ENCODE measurements at places on chromosomes 11 and 22. TPM values are rescaled to one million over a fixed set of nuclear protein-coding genes. Genes with fewer than 3 reads are reported as not detected.

- peak; percentile 89 for DNase-seq
Measured at GRCh38 chr11:11731311-11732083, 109.7 kb upstream of the GALNT18 start.

DNA sequence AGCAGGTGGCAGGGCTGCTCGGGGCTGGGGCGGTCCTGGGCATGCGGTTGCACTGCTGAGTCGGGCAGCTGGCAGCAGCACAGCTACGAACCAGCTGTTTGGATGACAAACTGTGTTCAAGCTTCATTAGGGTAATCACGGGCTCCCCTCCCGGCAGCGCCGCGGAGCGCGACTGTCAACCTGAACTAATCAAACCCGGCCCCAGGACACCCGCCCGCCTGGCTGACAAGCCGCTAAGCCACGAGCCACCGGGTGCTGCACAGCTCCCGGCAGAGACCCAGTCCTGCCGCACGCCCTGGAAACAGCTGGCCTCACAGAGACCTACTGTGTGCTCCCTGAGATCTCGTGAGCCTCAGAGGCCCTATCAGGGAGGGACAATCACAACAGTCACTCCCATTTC lies 60.6 kb upstream of the TCF20 start:
- no peak for DNase-seq

- DNase-seq: no peak
Measured at GRCh38 chr11:119531623-119532022, 108.7 kb upstream of the THY1 start.

DNA sequence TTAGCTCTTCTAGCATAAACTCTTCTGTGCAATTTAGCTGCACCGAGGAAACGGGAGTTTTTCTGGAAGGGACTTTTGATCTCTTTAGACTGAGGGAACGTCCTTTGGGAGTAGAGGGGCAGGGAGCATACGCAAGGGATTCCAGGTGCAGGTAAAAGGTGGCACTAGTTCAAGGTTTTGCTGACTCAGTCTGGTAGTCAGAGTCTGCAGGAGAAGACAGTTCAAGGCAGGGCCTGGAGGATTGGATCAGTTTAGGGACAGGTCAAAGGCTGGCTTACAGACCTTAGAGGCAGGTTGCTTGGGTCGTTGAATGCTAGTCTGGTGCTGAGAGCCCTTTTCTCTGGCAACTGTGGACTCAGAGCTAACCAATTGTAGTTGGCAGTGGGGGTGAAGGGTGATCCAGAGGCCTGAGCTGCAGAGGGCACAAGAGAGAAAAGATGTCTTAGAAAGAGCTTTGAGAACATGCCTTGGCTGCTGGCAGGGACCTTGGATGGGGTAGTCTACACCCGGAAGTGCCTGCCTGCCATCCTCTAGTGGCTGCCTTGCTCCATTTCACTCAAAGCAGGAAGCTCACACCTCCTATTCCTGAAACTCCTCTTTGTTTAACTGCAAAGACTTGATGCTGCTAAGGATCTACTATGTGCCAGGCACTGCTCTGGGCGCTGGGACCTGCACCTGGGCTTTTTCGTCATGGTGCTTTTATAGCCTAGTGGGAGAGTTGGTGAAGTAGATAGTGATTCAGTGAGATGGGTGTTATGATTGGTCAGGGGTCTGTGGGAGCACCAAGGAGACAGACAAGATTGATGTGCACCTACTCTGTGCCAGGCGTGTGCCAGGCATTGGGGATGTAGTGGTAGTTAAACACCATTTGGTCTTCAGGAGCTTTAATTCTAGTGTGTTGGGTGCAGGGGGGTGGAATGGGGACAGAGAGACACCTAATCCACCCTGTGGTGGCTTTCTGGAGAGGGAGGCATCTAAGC lies 17.1 kb downstream of the MIAT start:
- DNase-seq: no peak

DNA sequence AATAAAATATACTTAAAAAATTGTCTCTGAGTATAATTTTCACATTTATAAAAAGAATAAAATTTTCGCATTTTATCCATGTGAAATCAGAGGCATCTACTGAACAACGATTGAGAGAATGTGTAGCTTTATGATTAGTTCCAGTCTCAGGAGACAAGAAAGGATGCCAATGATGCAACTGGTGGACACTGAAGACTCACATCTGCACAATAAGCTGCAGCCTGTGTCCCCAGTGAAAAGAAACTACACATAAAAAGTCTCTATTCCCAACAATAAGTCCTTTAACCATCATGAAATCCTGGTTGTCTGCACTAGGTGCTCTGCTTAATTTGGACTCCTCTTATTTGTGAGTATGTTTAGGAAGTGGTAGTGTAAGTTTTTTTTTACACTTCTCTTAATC lies 22.0 kb downstream of the OR5AS1 start:
- DNase-seq: no peak

DNA sequence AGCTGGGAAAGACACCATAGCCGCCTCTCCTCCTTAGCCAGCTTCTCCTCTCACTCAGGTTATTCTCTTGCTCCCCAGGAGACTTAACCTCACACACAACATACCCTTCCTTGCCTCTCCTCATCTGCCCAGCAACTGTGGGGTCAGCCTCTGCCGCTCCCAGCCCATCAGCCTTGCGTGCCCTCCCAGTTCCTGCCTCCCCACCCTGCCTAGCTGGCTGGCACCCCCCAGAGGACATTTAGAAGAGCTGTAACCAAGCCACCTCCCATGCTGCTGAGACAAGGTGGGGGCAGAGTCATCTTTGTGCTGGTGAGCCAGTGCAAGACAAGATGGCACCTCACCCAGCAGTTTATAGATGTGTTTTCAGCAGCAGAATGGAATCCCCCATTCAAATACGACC lies 38.2 kb downstream of the TOM1 start:
- DNase-seq: no peak

DNA sequence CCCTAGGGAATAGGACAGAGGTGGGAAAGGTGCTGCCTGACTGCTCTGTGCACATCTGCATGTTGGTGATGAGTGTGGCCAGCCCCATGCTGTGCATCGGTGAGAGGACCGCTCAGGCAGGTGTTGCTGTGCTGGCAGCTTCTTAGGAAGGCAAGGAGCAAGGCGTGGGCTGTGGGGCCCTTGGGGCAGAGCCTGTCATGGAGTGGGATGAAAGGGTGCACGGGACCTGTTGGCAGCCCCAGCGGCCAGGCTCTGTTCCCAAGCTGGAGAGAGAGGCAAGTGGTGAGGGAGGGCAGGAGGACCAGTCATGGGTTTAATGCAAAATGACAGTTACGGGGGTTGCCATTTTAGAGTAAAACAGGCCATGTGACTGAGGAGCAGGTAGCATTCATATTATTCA lies 78.3 kb downstream of the ZBTB16 start:
- DNase-seq: no peak

GRCh38 chr11:117417342-117417741 lies 89.7 kb downstream of the CEP164 start:
- no peak for DNase-seq

- peak; percentile 49 for DNase-seq
Measured at GRCh38 chr22:26756675-26757293, 99.4 kb downstream of the MIAT start.

DNA sequence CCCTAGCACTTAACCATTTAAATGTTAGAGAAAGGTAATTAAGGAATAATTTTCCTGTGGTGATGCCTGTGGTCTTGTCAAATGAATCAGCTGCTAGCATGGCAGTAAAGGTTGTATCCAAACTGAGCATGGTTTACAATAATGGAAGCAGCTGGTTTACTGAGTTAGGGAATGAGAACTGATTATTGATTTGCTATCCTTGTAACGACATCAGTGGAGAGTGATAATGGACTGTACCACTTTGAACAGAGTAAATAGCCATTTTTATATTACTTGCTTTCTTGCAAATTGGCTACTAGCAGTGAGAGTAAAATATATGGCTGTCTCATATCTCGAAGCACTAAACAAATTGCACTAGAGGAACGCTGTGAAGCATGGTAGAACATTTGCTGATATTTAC lies 589.0 kb upstream of the ANO5 start:
- DNase-seq: no peak

DNA sequence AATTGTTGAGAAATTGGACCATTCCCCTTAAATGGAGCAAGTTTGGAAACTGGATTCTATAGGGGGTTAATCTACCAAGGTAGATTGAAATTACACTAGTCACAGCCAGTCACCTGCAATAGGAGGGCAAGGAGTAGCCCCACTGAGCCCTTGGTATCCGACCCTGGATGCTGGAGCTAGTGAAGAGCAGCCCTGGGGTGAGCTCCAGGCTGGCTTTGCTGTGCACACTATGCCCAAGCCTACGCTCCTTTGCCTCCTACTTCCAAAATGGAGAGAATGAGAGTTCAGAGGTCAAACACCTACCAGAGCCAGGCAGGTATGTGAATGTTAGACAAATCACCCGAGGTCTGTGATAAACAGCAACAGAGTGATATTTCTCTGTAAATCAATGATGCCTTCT lies 23.7 kb downstream of the SNU13 start:
- no peak for DNase-seq

GRCh38 chr11:104918113-104918824 lies 20.0 kb upstream of the CASP12 start:
- peak; percentile 72 for DNase-seq

DNA sequence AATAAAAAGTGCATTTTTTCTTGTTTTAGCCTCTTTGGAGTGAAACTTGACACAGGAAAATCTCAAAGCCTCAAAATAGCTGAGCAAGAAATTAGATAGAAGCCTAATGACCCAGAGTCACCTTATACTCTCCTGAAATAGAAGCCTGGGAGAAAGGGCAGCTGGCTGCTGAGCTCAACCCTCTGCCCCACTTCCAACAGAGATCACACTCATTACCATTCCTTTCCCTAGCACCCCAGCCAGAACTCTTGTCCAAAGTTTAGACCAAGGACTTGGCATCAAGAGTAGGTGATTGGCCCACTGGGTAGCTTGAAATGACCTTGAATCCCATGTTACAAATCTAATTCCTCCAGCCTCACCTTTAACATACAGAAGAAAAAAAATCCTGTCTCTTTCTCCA lies 62.7 kb upstream of the AMOTL1 start:
- no peak for DNase-seq

The RFPL3 gene
- not detected for total RNA-seq

The SLC22A12 gene
- not detected for total RNA-seq

The NPAT gene
- 27.8 TPM for total RNA-seq

The OR52I1 gene
- not detected for total RNA-seq

The NXPE1 gene
- total RNA-seq: not detected

The RHOD gene
- total RNA-seq: 2.6 TPM

The COPB1 gene
- 263 TPM for total RNA-seq

The APOA5 gene
- not detected for total RNA-seq

The TRIM49B gene
- not detected for total RNA-seq

The SLC6A5 gene
- total RNA-seq: not detected

The MAFF gene
- 9.1 TPM for total RNA-seq

The LRRC4C gene
- 0.15 TPM for total RNA-seq

The FAM83F gene
- total RNA-seq: not detected

The FXYD2 gene
- total RNA-seq: not detected
